ENCODE measurements at places on chromosomes 2 and 18. TPM values are rescaled to one million over a fixed set of nuclear protein-coding genes. Genes with fewer than 3 reads are reported as not detected.

GRCh38 chr2:1550076-1550475 is 136.8 kb downstream of the TPO start:
- DNase-seq: no peak

DNA sequence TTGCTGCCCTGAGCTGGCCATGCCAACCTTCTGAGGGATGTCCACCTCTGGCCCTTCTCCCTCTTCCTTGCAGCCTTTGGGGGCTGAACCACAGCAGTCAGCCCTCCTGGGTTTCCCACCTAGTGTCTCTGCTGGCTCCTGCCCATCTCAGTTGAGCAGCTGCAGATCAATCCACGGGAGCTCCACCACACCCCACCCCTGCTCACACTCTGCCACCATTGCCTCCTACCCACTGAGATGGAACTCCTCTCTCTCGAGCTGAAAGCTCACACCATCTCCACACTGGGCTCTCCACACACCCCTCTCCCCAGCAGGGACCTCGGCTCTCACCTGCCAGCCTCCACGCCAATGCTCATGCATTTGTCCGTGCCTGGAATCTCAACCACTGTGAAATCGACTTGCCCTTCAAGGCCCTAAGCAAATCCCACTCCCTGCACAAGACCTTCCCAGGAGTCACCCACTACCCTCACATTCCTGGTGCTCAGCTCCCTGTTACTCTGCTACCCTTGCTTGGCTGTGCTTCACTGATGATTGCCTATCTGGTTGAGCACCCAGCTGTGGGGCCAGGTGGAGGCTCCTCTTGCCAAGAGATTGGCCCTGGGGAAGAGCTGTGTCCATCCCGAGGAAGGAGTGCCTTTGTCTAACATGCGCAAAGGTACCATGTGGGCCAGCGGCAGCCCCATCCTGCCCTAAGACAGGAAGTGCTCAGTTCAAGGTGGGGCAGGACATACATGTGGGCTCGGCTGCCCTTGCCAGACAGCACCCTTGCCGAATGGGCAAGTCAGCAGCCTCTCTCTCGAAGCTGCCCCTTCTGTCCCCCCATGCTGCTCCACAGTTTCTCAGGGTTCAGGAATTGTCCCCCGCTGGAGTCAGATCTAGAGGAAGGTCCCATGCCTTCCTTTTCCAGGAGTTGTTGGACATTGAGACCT is 208.7 kb downstream of the CYP26B1 start:
- no peak for DNase-seq

Gene GLI2
- total RNA-seq: 6.4 TPM

Gene TMEM185B
- total RNA-seq: 32.1 TPM

DNA sequence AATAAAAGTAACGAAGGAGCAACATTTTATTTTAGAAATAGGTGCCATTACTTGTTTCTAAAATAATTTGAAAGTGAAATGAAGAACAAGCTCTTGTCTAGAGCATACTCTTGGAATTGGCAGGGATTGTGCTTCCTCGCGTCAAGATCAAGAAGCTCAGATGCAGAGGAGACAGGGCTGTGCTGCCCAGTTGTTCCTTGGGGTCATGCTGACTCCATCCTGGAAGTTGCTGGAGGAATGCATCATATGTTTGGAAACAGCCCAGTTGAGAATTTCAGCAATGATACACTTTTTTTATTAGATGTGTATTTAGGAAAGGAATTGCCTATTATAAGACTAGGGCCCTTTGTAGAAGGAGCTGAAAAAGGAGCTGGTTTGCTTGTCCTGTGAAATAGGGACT is 17.2 kb downstream of the LTBP1 start:
- no peak for DNase-seq

DNA sequence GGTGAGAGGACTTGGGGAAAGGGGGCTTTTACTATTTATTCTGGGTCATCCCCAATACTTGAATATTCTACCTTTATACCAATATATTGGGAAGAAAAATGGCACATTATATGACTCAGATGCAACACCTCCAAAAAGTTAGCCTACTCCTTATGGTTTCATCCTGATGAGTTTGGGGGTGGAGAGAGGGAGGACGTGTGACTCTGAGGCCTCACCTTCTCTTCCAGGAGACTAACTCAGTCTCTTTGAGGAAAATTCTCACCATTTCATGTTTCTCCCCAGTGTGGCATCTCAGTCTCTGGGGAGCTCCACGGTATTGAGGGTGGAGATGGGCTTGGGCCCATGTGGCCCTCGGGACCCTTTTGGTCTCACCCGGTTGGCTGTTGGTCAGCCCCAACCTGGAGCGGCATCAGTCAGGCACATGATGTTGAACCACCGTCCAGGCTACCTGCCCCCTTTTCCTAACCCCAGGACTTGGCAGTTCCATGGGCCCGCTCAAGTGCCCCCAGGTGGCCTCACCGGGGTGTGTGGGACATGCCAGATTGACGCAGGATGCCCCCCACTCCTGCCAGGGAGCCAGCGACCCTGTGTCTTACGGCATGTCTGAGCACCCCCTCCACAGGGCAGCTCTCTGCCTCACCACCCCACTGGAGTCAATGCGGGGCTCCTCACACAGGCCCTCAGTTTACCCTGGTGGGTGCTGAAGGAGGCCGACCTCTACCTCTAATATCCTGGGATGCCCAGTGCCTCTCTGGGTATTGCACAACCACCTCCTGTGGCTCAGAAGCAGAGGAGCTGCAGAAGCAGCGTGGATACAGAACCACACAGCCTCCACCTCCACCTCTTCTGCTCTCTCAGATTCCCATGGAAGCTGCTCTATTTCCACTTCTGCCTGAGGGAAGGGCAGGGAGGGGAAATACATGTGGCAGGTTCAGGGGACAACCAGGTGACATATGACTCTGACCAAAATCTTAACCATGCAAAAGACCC is 297.4 kb downstream of the EIPR1 start:
- DNase-seq: no peak

DNA sequence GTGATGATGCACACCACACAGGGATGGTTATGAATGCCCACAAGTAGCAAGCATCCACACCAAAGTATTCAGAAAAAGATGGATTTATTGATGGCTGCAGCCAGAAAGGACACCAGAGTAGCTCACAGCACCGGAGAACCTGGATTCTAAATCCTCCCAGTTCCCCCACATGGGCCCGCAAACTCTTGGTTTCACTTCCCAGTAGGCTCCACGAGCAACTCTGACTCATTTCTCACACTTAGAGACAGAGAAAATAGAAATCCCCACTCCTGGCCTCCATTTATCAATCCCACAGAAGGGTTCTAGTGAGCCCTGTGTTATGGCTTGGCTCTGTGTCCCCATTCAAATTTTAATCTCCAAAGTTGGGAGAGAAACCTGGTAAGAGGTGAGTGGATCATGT is 426.7 kb upstream of the MYT1L start:
- DNase-seq: no peak

- DNase-seq: peak; percentile 8
These were observed 49.3 kb upstream of the FOSL2 start for GRCh38 chr2:28343184-28343942.

- no peak for DNase-seq
These were observed 16.1 kb downstream of the ST3GAL5 start for GRCh38 chr2:85872536-85873161.

DNA sequence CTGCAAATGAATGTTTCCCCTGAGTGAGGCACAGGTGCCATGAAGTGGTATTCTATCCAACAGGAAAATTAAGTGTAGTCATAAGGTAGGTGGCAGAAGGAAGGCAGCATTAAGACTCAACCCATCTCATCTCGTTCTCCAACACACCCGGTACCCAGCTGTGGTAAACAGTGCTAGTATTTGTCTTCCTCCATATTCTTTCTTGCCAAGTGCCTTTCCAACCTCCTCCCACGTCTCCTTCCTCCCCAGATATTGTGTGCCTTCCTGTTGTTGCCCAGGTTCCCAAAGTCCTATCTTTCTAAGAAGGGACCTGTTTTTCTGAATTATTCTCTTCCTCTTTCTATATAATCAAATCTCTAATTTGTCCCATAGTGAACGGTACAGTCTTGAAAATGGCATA is 83.5 kb downstream of the CRIM1 start:
- DNase-seq: no peak

DNA sequence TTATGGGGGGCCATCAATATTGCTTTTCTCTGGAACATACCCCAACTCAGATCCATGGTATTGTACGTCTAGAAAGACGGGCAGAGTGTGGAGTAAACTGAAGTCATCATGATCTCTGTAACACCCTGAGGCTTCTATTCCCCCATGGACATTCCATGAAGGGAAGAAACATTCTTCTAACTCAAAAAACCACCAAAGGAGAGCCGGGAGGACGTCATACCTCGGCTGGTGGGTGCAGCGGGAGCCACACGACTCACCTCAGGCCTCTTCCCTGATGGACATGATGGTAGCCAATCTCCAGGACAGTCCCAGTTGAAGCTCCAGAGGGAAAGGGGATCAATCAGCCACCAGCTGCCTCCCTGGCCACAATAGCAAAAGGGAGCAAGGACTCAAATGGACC is 127.3 kb downstream of the MREG start:
- DNase-seq: no peak

Gene SMYD5
- total RNA-seq: 7.8 TPM

- no peak for DNase-seq
These were observed 36.6 kb downstream of the PTCD3 start for GRCh38 chr2:86142436-86143257.

Gene RAB6C
- total RNA-seq: not detected

GRCh38 chr2:23135481-23136100 is 249.4 kb upstream of the KLHL29 start:
- no peak for DNase-seq

GRCh38 chr2:9141091-9141667 is 65.4 kb upstream of the ASAP2 start:
- DNase-seq: peak; percentile 41

Gene CTAGE1
- not detected for total RNA-seq

- DNase-seq: no peak
These were observed 74.8 kb upstream of the GLI2 start for GRCh38 chr2:120660771-120661459.

Gene RTP5
- not detected for total RNA-seq

DNA sequence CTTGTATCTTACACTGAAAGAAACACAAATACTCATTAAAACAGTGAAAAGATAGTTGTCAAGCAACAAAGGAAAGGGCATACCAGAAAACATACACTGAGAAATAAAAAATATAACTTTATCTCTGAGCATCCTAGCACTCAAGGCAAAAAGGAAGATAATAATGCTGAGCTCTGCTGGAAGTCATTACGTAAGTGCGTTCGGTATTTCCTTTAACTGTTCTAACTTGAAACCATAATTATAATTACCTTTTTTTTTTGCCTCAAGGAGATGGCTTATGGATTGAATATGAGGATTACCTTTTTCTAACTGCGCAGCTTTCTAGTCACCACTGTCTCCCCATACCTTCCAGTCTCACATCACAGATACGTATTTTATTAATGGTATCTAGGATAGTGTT is 308.1 kb downstream of the GBX2 start:
- DNase-seq: no peak

- peak; percentile 69 for DNase-seq
These were observed 376.1 kb downstream of the IRS1 start for GRCh38 chr2:226423498-226423960.

DNA sequence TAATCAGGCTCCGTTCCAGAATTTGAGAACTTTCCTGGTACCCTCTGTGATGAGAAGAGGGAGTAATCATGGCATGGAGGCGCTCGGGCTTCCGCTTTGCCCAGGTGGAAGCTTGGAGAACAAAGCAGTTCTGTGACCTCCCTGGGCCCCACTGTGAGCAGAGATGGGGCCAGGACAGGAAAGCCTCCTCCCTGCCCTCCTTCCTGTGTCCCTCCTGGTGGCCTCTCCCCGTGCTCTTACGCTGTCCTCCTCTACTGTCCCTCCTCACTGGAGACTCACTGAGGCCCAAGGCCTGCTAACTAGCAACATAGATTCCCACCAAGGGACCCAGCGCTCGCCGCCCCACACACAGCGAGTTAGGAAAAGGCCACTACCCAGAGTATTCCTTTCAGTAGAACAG is 119.8 kb downstream of the MAPK4 start:
- no peak for DNase-seq

Gene C1QL2
- not detected for total RNA-seq

Gene DSC1
- not detected for total RNA-seq

DNA sequence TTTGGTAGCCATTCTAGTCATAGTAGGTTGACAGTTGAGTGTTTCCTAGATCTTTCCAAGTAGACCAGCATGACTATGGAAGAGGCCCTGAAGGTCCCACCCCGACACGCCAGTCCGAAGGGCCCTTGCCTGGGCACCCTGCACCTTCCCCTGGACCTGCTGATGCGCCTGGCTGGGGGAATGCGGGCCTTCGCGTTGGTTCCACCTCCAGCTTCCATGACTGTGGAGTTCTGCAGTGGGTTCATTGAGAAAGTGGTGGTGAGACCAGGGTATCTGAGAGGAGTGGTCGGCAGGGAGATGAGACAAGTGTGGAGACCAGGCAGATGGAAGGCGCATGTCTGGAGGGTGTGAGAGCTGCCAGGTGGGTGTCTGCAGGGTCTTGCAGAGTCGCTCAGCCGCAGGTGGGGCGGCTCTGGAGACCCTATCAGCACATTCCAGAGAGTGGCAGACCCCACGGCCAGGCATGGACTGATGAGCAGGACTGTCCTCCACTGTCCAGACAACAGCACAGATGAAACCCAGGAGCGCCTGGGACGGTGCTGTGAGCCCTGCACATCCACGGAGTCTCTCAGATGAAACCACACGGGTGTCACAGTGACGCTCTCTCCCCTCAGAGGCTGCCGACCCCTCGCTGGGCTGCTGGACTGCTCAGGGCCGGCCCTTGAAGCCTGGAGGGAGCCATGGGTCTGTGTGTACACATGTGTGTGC is 182.5 kb upstream of the HDAC4 start:
- DNase-seq: peak; percentile 39

GRCh38 chr2:70916291-70916690 is 19.4 kb upstream of the ATP6V1B1 start:
- DNase-seq: no peak

Gene SP140
- not detected for total RNA-seq

DNA sequence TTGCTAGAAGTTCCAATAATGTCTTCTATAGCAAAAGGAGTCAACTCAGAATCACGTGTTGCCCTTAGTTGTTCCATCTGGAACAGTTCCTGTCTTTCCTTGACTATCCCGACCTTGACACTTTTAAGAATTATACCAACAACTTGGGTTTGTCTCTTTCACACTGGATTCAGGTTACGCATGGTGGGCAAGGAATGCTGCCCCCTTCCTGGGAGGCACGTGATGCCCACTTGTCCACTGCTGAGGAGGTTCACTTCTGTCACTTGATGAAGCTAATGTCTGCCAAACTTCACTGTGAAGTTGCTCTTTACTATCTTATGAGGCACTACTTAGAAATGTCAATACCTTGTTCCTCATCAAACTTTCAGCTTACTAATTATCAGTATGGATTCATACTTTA is 5.3 kb downstream of the COX5B start:
- no peak for DNase-seq

Gene ADRA2B
- total RNA-seq: 1.4 TPM

DNA sequence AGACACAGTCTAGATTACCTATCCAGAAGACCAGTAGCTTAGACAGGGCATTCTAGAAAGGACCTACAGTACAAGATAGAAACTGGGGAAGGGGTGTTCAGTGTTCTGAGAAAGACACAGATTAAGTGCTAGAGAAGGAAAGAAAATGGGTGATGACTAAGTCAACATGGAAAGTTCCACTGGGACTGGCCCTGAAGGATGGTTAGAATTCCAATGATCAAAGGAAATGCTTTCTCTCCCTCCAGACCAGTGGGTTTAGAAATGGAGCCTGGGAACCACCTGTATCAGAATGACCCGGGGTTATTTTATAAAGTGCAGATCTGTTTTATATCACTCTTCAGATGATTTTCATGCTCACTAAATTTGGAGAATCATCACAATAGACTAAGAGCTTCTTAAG is 5.8 kb upstream of the COLEC12 start:
- DNase-seq: no peak
